Activated naive CD4-positive, alpha-beta T cell treated with anti-CD3 and anti-CD28 coated beads for 36 hours (primary cell): ENCODE measurements at places on chromosomes 4 and X. TPM values are rescaled to one million over a fixed set of nuclear protein-coding genes. Genes with fewer than 3 reads are reported as not detected.

The GAR1 gene
- total RNA-seq, result 24.4 TPM

DNA sequence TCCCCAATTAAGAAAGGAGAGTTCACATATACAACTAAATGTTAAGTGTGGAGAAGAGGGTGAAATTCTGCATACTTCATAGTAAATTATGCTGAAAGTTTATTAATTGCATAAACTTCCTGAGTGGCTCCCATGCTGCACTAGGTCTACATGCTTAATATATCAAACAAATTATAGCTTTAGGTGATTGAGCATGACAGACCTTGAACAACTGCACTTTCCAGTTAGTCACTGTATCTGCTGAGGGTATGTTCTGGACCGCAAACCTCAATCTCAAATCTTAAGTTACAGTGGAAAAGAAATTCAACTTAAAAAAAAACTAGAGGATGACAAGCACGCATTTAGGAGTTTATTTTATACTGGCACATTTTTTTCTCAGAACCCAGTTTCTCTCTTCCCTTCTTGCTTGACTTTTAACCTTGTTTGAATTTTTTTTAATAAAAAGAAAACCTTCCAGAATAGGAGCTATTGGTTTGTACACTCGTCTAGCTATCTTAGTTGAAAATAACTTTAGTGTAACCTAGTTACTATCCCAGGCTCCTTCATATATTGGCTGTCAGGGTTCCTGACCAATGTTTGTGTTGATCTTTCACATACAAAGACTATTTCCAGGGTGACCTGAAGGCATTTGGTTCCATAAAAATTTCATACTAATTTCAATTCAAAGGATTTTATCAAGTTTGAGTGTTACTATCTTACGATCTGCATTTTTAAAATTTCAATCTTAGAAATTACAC, 10.2 kb upstream of the FAM120C start:
- no peaks in the 10 kb centered on the region for H3K36me3 ChIP-seq
- H3K4me1 ChIP-seq, result no peaks in the 10 kb centered on the region
- no peak for DNase-seq
- no peaks in the 10 kb centered on the region for H3K27me3 ChIP-seq
- H3K4me3 ChIP-seq, result no peak overlapping the region
- no peak overlapping the region for H3K27ac ChIP-seq

- DNase-seq, result no peak
- H3K4me1 ChIP-seq, result no peaks in the 10 kb centered on the region
- H3K36me3 ChIP-seq, result no peaks in the 10 kb centered on the region
- H3K27me3 ChIP-seq, result peaks cover 2% of the 10 kb centered on the region
These were observed 58.0 kb upstream of the FRMPD4 start for GRCh38 chrX:12080265-12080664.

DNA sequence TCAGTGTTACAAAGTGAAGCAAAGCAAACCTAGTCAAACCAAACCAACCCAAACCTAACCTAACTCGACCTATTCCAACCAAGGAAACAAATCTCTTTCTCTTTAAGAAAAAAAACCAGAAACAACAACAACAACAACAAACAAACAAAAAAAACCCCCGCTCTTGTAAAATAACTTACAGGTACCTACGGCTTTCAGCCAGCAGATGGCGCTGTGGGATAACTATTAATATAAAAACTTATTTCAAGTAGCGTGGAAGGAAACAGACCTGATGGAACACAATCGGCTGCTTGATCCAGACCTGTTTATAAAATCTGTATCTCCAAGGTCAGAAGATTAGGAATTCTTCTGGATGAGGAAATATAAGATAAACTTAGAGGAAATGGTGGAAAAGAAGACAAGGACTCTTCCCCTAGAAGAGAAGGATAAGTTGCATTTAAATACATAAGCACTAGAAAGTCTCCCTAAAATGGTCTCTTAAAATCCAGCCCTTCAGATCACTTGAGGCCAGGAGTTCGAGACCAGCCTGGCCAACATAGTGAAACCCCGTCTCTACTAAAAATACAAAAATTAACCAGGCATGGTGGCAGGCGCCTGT, 34.4 kb upstream of the CDKL5 start:
- H3K27me3 ChIP-seq, result no peaks in the 10 kb centered on the region
- DNase-seq, result peak; percentile 70
- H3K36me3 ChIP-seq, result no peaks in the 10 kb centered on the region
- no peak overlapping the region for H3K4me3 ChIP-seq

DNA sequence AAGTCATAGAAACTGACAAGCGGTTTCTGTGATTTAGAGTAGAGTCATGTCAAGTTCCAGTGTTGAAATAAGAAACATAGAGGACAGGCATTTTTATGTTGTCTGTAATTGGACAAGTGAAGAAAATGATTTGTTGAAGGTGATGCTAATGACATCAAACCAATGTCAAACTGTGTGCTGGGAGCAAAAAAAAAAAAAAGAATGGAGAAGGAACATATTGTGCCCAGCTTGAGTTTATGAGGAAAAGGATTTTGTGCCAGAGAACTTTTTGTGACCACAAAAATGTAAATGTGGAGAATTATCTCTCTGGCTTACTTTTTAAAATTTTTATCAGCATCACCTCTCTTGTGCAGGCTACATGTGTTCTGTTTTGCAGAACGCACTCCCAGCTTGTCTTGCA, 495.7 kb downstream of the RAPGEF2 start:
- no peaks in the 10 kb centered on the region for H3K27me3 ChIP-seq
- no peak for DNase-seq
- H3K4me1 ChIP-seq, result no peaks in the 10 kb centered on the region
- no peaks in the 10 kb centered on the region for H3K36me3 ChIP-seq
